Activated T-helper 2 cell treated with anti-CD3 and anti-CD28 coated beads, Interferon-gamma antibody, Interleukin-2, Interleukin-4, amounts not matched to agents 10 μg/mL and 5 μg/mL and 100 μg/mL, durations not matched to agents 14 hours and 24 hours and 36 hours (primary cell): ENCODE measurements at places on chromosomes 7 and 10. TPM values are rescaled to one million over a fixed set of nuclear protein-coding genes. Genes with fewer than 3 reads are reported as not detected.

C10orf53 gene
- 0.16 TPM in 1 of 2 replicates, not detected in the other for total RNA-seq

GPR158 gene
- total RNA-seq = 0.34 TPM in 2 replicates

GRCh38 chr7:30974605-30975255, 11.0 kb downstream of the GHRHR start:
- no peak overlapping the region for H3K4me3 ChIP-seq
- peaks cover 7% of the 10 kb centered on the region for H3K4me1 ChIP-seq
- H3K36me3 ChIP-seq = no peaks in the 10 kb centered on the region
- peaks cover 9% of the 10 kb centered on the region for H3K27me3 ChIP-seq
- DNase-seq = peak; percentile 40

GRCh38 chr7:124723012-124723411, 42.6 kb downstream of the GPR37 start:
- no peak overlapping the region for H3K27ac ChIP-seq
- H3K4me1 ChIP-seq = no peaks in the 10 kb centered on the region
- H3K36me3 ChIP-seq = no peaks in the 10 kb centered on the region
- DNase-seq = no peak

DNA sequence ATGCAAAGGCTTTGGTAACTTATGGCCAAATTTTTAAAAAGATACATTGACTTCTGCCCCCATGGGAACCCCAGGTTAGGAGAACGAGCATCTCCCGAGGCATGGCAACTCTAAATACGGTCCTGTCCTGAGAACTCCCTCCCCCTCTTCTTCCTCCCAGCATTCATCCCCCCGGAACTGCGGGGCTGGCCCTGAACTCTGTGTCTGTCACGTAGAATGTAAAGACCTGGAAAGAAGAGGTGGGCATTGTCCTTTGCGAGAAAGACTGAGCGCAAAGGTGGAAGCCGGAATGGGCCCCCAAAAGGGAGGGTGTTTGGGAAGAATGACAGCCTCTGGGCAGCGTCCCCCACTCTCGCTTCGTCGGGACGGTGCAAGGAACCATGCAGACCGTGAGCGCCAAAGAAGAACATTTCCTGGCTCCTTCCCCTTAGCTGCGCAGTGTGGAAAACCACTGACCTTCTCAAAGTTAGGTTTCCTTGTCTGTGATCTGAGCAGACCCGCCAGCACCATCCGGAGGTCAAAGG, 21.0 kb downstream of the SHH start:
- peaks cover 13% of the 10 kb centered on the region for H3K27me3 ChIP-seq
- peaks cover under 1% of the 10 kb centered on the region for H3K4me1 ChIP-seq
- no peak for DNase-seq
- no peak overlapping the region for H3K4me3 ChIP-seq
- H3K27ac ChIP-seq = no peak overlapping the region
